ENCODE measurements at places on chromosomes 7 and 10.

GRCh38 chr10:69232252-69232651 is 12.1 kb downstream of the HKDC1 start:
- no peak for DNase-seq

- no peak for DNase-seq
These were observed 22.4 kb downstream of the PPP1R3C start for GRCh38 chr10:91610444-91610843.

GRCh38 chr7:40356312-40356711 is 221.5 kb downstream of the SUGCT start:
- no peak for DNase-seq

GRCh38 chr10:80471001-80471400 is 16.9 kb downstream of the TSPAN14 start:
- DNase-seq: no peak

- peak; percentile 61 for DNase-seq
These were observed 743 bp downstream of the RBM17 start for GRCh38 chr10:6089334-6090219.

DNA sequence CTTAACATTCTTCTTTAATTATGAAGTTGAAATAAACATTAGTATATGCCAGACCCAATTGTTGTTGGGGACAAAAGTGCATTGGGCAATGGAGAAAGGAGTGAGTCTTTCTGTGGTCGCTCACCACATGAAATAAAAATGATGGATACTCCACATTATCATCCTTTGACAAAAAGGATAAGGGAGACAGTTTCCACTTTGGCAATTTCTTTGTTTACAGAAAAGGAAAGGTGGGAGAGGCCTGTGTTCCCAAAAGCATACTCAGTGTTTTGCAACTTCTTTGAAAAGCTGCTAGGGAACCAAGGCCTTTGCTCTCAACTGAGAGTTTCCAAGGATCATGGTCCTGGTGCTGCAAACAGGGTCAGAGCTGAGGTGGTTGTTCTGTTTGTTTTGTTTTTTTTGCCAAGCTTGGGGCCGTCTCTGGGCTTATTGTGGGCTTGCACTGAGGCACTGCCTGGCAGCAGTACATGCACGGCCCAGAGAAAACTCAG is 341.9 kb downstream of the TNS3 start:
- DNase-seq: no peak

- no peak for DNase-seq
These were observed 165.7 kb downstream of the LRMDA start for GRCh38 chr10:75596930-75597620.

DNA sequence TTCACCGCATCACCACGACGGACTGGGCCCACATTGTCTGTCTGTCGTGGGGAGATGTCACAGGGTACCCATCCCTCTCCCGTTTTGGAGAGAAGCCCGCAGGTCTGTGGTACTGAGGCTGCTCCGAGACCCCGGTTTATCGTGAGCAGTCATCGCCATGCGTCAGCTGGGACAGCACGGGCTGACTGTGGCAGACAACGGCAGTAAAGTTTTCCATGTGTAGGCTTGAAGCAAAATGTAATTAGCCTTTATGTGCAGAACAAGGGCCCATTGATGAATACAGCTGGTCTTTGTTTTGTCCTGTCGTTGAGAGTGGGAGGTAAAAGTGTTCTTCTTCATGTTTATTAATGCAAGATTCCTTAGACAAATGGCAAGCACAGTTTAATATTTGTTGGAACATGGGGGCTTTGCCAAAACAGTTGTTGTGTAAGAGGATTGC is 167.4 kb upstream of the SH2B2 start:
- DNase-seq: no peak

GRCh38 chr7:47965456-47965855 is 14.0 kb downstream of the HUS1 start:
- DNase-seq: no peak

DNA sequence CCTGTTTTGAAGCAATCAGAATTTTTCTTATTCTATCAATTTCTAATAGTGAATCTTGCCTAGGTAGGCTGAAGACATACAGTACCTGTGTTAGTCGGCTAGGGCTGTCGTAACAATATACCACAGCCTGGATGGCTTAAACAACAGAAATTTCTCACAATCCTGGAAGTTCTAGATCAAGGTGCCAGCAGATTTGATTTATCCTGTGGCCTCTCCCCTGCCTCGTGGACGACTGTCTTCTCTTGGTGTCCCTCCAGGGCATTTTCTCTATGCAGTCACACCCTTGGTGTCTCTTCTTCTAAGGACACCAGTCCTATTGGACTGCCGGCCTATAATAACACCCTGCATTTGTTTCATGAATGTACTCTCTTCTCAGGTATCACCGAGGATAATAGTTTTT is 1.8 kb upstream of the RSU1 start:
- no peak for DNase-seq

DNA sequence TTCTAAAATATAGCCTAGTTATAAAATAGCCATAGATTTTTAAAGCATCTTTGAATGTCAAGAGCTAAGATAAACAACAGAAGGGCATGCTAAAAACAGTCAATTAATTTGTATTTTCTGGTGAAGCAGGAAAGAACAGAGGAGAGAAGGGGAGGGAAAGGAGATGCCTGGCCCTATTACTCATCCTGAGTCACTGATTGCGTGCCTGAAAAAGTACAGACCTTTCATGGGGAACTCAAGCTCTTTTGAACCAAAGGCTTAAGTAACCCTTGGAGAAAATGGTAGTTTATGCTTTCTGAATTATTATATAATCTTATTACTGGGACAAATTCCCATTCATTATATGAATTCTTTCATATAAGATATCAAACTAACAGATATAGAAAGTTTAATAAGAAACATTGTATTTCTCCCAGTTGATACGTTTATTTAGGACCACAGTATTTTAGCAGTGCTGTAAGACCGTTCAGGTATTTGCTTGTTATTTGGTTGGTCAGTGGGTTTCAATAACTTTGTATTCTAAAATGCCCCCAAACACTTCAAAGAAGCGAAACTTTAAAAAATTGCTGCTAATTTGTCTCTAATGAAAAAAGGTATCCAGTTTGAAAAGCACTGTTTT is 151.3 kb downstream of the HGF start:
- no peak for DNase-seq

GRCh38 chr7:19920166-19920565 is 146.7 kb upstream of the TMEM196 start:
- no peak for DNase-seq

- no peak for DNase-seq
These were observed 318.6 kb upstream of the KLF6 start for GRCh38 chr10:4103603-4104002.

GRCh38 chr7:13794581-13794980 is 194.9 kb downstream of the ETV1 start:
- DNase-seq: no peak

DNA sequence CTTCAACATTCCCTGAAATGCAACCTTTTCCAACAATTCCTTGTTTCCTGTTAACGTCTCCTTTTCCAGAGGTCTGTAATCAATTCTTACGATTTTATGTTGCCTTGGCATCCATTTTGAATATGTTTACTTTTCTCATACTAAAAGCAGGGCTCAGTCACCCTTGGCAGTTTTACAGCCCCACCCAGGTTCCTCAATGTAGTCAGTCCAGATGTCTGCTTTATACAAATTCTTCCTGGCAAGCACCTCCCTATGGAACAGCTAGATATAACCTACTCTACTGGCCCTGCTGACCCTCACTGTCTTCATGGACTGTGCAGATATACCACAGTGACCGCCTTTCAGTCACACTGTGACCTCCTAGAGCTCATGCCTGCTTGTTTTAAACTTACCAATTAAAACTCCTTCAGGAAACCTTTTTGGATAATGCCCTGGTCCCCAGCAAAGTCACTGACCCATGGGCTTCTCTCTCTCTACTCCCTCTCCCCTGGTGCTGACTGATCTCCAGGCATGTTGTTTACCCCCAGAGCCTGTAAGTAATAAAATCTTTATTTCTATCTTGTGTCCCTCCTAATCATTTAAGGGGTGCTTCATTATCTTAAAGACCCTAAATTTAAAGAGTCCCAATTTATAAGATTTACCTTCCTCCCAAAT is 147.1 kb upstream of the STEAP1 start:
- DNase-seq: no peak

DNA sequence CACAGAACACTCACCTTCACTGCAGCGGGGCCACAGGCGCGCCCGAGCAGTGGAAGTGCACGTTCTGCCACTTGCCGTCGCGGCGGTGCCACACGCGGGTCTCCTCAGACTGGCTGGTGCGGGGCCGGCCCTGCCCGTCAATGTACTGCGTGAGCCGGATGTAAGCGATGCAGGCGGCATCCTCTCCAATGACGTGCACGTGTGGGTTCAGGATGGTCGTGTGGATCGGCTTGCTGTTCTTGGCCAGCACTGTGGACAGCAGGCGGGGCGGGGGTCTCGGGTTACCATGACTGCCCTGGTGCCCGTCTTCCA is 19.2 kb downstream of the YKT6 start:
- DNase-seq: no peak

- DNase-seq: no peak
These were observed 1067.6 kb upstream of the CELF2 start for GRCh38 chr10:9950070-9950469.

DNA sequence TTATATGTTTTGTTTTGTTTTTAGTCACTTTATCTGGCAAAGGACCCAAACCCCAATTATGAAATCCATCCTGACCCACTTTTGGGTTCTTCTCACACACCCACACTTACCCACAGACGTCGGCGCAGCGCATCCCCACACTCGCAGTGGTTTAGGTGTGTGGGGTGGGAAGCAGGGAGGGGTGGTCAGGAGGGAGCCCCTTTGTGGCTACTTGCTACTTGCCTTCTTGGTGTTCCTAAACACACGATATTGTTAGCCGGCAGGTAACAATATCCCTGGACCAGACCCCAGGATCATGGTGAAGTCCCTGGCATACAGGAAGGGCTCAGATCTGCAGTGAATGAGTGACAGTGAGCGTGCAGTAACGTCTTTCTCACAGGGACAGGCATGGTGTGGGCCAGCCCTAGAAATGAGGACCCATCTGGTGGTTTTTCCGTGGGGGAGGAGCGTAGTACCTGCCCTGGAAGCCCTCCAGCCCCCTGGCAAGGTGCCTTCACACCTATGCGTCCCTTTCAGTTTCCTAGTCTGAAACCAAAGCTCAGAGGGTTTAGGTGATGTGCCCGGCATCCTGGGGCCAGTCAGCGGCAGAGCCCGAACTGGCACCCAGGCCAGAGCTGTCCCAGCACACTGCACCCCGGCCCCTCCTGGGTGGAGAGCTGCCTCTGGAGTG is 4.4 kb downstream of the SPOCK2 start:
- peak; percentile 31 for DNase-seq

- no peak for DNase-seq
These were observed 170.0 kb downstream of the PTPN20 start for GRCh38 chr10:47081264-47081663.

GRCh38 chr10:60957667-60958221 is 13.8 kb upstream of the RHOBTB1 start:
- no peak for DNase-seq

GRCh38 chr7:85074-85882 is 107.1 kb upstream of the FAM20C start:
- DNase-seq: no peak

GRCh38 chr7:141649137-141649864 is 52.7 kb downstream of the DENND11 start:
- peak; percentile 18 for DNase-seq

GRCh38 chr7:43621729-43622448 is 39.0 kb downstream of the STK17A start:
- no peak for DNase-seq

DNA sequence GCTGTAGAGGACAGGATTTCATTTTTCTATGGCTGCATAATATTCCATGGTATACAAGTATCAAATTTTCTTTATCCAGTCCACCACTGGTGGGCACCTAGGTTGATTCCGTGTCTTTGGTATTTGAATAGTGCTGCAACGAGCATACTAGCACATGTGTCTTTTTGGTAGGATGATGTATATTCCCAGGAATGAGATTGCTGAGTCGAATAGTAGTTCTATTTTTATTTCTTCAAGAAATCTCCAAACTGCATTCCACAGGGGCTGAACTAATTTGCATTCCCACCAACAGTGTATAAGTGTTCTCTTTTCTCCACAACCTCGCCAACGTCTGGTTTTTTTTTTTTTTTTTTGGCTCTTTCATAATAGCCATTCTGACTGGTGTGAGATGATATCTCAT is 550.0 kb downstream of the REEP3 start:
- DNase-seq: no peak

DNA sequence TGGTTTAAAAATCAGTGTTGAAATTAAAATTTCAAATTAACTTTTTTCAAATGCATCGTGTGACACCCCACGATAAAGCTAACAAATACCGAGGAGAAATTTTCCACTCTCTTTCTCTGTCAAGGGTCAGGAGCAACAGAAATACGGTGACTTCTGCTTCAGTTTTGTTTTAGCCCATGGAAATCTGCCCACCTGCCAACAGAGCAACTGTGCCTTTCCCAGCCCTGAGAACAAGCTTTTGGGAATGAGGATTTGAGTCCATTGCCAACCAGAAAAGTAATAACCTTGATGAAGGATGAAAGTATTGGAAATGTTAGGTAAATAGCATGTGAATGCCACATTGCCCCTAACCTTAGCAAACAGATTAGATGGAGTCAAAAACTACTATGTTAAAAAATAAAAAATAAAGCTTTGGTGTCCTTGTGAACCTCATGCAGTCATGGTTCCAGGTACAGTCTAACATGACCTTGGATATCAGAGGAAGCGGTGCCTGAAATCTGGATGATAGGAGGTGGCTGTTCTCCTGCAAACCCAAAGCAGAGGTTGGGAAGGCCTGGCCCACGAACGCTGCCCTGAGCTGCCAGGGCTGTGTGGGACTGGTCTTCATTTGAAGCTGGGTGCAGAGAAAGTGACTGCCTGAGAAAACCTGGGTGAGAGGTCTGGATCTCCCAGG is 296.8 kb downstream of the ELMO1 start:
- DNase-seq: no peak

DNA sequence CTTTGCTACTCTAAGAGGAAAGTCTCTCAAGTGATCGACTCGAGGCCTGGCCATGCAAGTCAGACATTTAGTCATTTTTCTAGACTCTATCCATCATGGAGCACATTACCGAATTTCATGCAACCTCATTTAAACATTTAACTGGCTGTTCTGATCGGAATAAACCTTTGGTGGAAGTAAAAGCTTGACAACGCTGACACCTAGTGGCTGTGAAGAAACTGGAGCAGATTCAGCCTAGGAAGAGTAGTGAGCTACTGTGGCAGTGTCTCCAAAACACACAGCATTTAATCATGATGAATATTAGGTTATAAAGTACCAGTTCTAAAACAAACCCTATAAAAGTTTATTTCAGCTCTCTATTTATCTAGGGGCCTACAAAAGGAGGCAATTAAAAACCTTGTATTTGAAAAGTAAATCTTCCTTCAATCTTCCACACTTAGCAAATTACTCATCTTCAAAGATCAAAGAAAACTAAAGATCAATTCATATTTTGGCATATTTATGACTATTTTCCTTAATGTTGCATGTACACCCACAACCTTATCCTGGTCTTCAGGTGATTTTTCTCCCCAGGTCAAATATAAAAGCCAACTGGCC is 175.0 kb downstream of the CTNNA3 start:
- DNase-seq: peak; percentile 52

GRCh38 chr7:106346678-106347217 is 62.0 kb upstream of the NAMPT start:
- DNase-seq: no peak
